ENCODE measurements at places on chromosomes 1 and 21. TPM values are rescaled to one million over a fixed set of nuclear protein-coding genes. Genes with fewer than 3 reads are reported as not detected.

- DNase-seq: no peak
Observed at GRCh38 chr1:206951318-206952100, 5.2 kb upstream of the PIGR start.

The KIAA1614 gene
- 7.1 TPM for total RNA-seq

DNA sequence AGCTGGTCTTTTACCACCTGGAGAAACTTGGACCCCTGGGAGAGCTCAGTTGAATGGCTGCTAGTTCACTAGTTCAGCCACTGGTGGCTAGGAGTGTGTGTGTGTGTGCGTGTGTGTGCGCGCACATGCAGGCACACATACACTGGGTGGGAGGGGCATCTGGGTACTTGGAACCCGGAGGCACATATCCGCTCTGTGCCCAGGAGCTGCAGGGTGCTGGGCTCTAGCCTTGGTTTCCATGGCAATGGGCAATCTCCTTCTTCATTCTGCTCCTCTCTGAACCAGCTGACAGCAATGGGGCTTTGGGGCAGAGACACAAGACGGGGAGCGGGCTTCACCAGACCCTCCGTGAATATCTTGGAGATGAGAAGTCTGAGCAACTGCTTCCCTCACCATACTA lies 87.1 kb upstream of the DISP3 start:
- no peak for DNase-seq

GRCh38 chr1:168861421-168862004 lies 132.5 kb upstream of the DPT start:
- no peak for DNase-seq

The CRP gene
- total RNA-seq: not detected
